Neural crest cell (in vitro differentiated cells): ENCODE measurements at places on chromosomes 7 and 10. TPM values are rescaled to one million over a fixed set of nuclear protein-coding genes. Genes with fewer than 3 reads are reported as not detected.

DNA sequence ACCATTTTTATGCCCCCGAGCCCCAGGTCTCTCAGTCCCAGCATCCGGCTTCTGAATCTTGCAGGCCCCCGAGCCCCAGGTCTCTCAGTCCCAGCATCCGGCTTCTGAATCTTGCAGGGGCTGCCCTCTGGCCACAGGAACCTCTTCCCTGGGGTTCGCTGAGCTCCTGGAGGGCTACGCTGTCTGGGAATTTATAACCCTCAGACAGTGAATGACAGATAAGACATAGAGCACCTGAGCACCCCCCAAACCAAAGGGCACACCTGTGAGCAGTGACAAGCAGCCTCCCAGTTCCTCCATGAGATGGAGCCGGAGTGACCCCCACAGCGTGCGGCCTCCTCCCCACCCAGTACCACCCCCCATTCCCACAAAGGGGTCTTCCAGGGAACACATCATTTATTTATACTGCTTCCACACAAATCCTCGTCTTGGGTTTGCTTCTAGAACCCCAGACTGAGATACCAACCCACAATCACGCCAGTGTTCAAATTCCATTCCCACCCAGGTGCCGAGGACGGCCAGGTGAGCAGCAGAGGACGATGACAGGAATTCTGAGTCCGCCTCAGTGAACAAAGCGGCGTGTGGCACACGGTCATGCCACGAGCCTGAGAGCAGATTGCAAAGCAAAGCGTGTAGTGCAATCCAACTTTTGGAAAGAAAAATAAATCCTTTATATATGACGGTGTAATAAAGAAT is 57.7 kb upstream of the FAM20C start:
- H3K4me1 ChIP-seq, result peaks cover 5% of the 10 kb centered on the region
- no peak overlapping the region for H3K4me3 ChIP-seq
- no peak overlapping the region for H3K27ac ChIP-seq
- peaks cover 3% of the 10 kb centered on the region for H3K27me3 ChIP-seq
- no peaks in the 10 kb centered on the region for H3K36me3 ChIP-seq

STK31 gene
- 0.58 and 0.82 TPM in 2 replicates for total RNA-seq

NPY gene
- not detected in 2 replicates for total RNA-seq

- no peak overlapping the region for H3K27ac ChIP-seq
- H3K36me3 ChIP-seq, result peaks cover 2% of the 10 kb centered on the region
- no peak for DNase-seq
- no peaks in the 10 kb centered on the region for H3K27me3 ChIP-seq
- H3K4me1 ChIP-seq, result peaks cover 79% of the 10 kb centered on the region
Observed at GRCh38 chr7:139660317-139661042, 117.3 kb downstream of the HIPK2 start.

DNA sequence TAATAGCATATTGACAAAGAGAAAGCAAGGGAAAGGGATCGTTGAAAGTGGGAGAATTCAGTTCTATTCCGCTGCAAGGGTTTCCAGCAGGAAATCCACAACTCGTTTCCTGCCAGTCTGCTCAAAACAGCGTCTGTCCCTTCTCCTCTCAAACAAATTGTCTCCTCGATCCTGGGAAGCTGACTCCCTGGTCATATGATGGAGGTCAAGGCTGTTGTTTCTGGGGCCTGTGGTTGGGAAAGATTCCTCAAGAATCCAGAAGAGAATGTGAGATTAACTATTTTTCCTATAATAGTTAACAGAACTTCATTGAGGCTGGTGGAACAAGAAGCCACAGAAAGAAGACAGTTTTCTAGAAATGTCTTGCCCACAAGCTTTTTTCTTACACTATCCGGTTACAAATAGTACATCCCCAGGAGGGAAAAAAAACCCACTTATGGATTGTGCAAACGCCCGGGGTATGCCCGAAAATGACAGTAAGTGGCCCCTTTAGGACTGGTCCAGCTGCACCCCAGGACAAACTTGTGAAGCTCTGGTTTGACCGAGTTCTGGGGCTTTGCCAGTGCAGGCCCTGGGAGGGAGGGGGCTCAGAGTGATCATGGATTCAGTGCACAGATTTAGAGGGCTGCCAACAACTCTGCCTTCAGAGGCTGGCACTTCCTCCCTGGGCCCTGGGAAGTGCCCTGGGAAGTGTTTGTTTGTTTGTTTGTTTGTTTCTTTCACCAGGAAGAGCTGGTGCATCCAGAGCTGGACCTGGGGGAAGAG is 49.4 kb upstream of the CTBP2 start:
- no peaks in the 10 kb centered on the region for H3K27me3 ChIP-seq
- H3K4me1 ChIP-seq, result peaks cover 44% of the 10 kb centered on the region
- H3K4me3 ChIP-seq, result no peak overlapping the region
- H3K27ac ChIP-seq, result peak overlapping the region; percentile 87
- no peak for DNase-seq

ASB10 gene
- not detected in 2 replicates for total RNA-seq
